ENCODE measurements at places on chromosomes 3 and 15.

- DNase-seq, result no peak
Measured at GRCh38 chr3:186705882-186706780, 11.0 kb upstream of the KNG1 start.

- no peak for DNase-seq
Measured at GRCh38 chr3:57586778-57587177, 10.4 kb downstream of the ARF4 start.

GRCh38 chr3:49023775-49024174, 1.9 kb downstream of the NDUFAF3 start:
- no peak for DNase-seq

- DNase-seq, result no peak
Measured at GRCh38 chr3:139572847-139573672, 33.5 kb upstream of the RBP1 start.

DNA sequence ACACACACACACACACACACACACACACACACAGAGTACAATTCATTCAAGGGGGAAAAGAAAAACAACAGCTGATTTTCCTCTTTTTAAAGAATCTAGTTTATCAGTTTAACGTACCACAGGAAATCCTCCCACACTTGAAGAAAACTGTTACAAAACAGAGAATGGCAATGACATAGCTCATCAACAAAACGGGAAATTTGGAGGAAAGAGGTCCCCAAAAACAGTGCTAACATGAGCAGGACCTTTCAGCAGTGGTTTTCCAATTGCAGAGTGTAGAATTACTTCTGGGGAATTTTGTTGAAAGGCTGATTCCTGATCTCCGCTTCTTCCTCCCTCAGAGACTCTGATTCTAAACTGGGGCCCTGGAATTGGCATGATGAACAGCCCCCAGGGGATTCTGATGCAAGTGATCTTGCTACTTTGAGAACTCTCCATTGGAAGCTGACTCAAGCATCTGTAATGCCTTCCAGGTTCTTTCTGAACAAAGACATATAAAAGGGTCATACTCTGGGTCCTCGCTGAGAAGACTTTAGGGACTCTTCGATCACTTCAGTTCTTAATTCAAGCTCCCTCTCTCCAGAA, 442.6 kb upstream of the PROK2 start:
- DNase-seq, result no peak

DNA sequence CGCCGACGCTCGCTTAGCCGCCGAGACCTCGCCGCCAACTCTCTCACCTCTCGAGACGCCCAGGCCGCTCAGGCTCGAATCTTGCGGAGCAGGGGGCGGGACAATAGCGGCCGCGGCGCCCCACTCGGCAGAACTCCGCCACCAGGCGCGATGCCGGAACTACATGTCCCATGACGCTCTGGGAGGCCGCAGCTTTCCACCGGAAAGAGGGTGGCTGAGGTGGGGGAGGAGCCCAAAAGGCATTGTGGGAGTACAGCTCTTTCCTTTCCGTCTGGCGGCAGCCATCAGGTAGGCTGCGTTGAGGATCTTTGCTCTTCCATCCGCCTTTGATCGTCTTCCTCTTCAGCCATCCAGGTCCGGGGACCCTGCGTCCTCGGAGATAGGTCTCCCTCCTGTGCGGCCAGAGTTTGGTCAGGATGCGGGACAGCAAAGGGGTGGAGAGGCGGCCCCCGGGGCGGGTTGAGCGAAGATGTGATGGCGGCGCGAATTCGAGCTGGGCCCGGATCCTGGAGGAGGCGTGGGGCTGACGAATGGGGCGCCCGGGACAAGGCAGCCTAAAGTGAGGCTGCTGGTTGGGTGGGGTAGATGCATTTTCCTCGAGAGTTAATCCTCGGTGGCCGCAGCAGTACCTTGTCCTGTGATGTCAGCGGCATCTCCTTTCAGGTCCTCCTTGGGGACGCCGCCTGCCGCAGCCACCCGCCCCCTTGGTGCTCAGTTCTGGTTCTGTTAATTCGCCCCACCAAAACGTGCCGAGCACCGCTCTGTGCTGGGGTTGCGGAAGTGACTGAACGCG, at the start of the genes NKIRAS1 and RPL15:
Gene NKIRAS1, minus strand, starts transcription at position 105 of the 793 bp plus-strand sequence. CDS start 6,086 bp downstream, outside the sequence.
Gene RPL15, plus strand, starts transcription at position 247 of the 793 bp plus-strand sequence. CDS start 728 bp downstream, outside the sequence.
- DNase-seq, result peak; percentile 81

DNA sequence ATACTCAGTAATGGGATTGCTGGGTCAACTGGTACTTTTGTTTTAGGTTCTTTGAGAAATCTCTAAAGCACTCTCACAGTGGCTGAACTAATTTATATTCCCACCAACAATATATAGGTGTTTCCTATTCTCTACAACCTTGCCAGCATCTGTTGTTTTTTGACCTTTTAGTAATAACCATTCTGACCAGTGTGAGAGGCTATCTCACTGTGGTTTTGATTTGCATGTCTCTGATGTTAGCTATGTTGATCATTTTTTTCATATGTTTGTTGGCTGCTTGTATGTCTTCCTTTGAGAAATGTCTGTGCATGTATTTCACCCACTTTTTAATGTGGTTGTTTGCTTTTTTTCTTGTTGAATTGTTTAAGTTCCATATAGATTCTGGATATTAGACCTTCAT, 98.2 kb upstream of the DCBLD2 start:
- DNase-seq, result no peak

- DNase-seq, result no peak
Measured at GRCh38 chr3:2154621-2155020, 56.0 kb downstream of the CNTN4 start.

GRCh38 chr3:27561576-27561975, 77.4 kb upstream of the SLC4A7 start:
- DNase-seq, result no peak

DNA sequence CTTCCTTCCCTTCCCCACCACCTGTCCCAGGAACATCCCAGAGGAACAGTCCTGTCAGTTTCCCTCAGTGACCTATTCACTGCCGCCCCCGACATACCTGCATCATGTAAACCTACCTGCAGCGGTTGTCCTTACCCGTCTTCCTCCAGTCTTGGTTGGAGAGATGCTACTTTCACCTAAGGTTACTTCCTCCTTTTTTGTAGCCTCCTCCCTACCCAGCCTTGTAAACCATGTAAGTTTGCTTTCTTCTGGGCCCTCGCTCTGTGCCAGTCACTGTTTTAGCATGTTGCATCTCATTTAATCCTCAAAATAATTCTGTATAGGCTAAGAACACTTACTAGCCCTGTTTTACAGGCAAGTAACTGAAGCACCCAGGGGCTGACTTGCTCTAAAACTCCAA, 58.3 kb downstream of the GPR171 start:
- DNase-seq, result no peak

DNA sequence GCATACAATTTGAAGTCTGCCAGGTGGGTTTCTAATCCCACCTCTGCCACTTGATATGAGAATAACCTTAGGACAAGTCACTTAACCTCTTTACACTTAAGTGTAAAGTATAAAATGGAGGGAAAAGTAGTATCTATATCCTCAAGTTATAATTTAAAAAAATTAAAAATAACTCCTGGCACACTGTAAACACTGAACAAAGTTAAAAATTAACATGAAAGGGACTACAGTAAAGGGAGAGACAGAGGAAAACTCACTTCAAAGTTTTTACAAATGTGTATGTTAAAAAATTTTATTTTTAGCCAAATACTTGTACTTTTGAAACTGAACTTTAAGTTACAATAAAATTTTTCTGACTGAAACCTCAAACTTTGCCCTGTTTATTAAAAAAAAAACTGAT, 49.6 kb downstream of the PLOD2 start:
- no peak for DNase-seq

DNA sequence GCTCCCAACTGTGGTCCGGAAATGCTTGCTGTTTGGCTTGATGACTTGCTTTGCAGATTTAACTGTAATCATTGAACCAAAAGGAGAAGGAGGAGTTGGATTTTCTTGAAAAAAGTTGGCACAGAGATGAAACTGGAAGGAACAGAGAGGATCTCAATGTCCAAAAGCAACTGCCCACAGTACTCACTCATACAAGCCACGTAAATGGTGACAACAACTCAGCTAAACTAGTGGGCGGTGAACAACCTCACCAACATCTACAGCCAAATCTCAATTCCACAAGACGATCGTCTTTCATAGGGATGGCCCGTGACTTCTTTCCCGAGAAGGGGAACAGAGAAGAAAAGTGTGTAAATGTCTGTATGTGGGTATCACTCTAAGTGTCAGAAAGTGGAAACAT, 48.1 kb downstream of the MYO5C start:
- no peak for DNase-seq

DNA sequence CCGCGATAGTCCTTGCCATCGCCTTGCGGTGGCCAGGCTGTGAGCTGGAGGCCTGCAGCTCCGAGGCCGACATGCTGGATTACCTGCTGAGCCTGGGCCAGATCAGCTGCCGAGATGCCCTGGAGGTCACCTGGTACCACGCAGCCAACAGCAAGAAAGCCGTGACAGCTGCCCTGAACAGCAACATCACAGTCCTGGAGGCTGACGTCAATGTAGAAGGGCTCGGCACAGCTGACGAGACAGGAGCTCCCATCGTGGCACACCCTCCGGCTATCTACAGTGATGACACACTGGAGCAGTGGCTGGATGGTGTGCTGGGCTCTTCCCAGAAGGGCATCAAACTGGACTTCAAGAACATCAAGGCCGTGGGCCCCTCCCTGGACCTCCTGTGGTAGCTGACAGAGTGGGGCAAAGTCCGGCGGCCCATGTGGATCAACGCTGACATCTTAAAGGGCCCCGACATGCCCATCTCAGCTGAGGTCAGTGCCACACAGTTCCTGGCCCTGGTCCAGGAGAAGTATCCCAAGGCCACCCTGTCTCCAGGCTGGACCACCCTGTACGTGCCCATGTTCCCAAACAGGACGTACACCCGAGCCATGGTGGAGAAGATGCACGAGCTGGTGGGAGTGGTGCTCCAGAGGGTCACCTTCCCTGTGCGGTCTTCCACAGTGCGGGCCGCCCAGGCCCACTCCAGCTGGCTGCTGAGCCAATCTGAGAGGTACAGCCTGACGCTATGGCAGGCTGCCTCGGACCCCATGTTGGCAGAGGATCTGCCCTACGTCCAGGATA, 70.2 kb downstream of the FAM43A start:
- no peak for DNase-seq

- no peak for DNase-seq
Measured at GRCh38 chr3:78176869-78177268, 1137.0 kb downstream of the ROBO2 start.

DNA sequence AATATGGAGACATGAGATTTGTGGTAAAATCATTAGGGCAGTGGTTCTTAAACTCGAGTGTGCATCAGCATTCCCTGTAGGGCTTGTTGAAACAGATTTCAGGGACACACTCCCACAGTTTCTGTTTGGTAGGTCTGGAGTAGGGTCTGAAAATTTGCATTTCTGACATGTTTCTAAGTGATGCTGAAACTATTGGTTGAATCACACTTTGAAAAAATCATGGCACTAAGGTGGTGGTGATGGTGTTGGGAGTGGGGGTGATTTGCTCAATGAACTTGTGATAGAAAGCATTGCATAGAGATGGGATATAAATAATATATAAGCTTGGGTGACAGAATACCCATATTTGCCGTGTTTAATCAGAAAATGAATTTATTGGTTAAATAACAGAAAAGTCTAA, 11.3 kb downstream of the MITF start:
- no peak for DNase-seq

GRCh38 chr15:61794276-61794675, 266.0 kb downstream of the VPS13C start:
- DNase-seq, result no peak

GRCh38 chr3:72185549-72186399, 400.8 kb upstream of the PROK2 start:
- no peak for DNase-seq

DNA sequence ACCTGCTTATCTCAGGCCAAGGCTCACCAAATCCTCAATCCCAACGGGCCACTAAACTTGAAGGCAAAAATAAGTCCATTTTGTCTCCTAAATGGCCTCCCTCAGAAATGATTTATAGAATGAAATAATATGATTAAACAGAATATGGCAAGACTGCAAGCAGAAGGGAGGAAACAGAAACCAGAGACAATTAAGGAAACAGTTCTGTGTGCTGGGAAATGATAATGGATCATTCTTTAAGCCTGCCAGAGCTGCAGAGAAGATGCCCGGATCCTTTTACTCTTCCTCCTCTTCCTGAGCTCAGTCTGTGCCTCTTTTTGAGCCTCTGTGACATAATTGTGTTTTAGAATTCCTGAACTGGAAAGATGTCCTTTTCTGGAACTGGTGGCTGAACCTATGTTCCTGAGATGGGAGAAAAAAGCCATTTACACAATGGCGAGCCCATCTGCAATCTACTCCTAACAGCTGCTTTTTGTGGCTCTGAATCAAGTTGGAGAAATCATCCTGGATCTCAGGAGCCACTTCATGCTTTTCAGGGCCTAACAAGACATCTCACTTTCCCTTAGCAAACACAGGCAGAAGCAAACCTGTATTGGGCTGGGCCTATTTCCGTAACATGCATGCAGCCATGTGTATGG, 2.8 kb upstream of the ABHD2 start:
- DNase-seq, result no peak

- DNase-seq, result no peak
Measured at GRCh38 chr3:168100777-168101492, 5.2 kb upstream of the GOLIM4 start.

GRCh38 chr15:61205346-61205921, 23.7 kb downstream of the RORA start:
- DNase-seq, result no peak

DNA sequence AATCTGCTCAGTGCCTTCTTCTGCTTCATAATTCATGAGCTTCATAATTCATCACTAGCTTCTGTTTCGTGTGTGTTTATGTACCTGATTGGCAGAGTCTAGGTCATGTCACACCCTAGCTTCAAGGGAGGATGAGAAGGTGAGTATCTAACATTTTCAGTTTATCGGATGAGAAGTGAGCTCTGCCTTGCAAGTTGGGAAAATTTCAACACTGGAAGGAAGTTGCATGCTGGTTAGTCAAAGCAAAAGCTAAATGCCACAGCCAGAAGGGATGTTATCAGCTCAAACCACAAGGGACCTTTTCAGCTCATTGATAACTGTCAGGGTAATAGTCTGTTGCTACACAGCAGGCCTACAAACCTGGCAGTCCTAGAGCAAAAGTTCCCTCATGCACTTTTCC, 7.3 kb upstream of the TNFSF10 start:
- no peak for DNase-seq
